ENCODE measurements at places on chromosomes 6 and 20.

GRCh38 chr20:31821427-31821826 is 2.3 kb downstream of the MYLK2 start:
- DNase-seq = peak; percentile 21

- DNase-seq = no peak
These were observed 58.7 kb downstream of the UTRN start for GRCh38 chr6:144343701-144344428.

DNA sequence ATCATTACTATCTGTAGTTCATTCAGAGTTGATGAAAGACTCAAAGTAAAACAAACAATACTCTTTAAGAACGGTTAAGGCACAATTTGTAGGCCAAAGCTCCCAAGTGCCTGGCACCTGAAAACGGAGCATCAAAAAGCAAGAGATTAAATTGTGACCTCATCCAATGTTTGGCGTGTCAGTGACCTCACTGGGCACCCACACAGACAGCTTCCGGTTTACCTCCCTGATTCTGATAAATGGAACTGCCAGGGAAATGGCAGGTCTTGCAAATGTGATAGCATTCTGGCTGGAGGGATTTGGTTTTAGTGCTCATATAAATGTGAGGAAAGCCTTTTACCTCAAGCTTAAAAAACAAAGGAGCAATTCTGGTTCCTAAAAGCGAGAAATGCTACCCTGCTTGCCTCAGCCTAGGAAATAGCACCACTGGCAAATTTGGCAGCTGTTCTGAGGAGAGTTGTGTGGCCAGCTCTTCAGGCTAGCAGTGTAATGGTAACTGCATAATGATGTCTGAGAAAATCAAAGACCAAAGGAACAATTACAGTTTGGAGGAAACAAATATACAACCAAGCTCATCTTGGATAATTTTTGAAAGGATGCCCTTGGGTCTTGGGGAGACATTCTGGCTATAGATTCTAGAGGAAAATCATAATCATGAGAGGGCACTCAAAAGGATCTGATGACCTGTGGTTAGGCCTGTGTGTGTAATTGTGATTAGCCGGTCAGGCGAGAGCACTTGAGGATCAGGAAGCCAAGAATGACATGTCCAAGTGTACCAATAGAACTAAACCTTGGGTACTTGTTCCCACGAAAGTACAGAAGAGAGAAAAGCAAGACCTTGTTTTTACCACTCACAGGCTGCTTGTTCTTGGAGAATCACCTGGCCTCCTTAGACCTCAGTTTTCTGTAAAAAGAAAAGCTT is 174.3 kb downstream of the TFAP2B start:
- no peak for DNase-seq

GRCh38 chr6:33904050-33904746 is 100.4 kb upstream of the MLN start:
- no peak for DNase-seq

- no peak for DNase-seq
These were observed 39.4 kb downstream of the TRAF3IP2 start for GRCh38 chr6:111566222-111566734.

DNA sequence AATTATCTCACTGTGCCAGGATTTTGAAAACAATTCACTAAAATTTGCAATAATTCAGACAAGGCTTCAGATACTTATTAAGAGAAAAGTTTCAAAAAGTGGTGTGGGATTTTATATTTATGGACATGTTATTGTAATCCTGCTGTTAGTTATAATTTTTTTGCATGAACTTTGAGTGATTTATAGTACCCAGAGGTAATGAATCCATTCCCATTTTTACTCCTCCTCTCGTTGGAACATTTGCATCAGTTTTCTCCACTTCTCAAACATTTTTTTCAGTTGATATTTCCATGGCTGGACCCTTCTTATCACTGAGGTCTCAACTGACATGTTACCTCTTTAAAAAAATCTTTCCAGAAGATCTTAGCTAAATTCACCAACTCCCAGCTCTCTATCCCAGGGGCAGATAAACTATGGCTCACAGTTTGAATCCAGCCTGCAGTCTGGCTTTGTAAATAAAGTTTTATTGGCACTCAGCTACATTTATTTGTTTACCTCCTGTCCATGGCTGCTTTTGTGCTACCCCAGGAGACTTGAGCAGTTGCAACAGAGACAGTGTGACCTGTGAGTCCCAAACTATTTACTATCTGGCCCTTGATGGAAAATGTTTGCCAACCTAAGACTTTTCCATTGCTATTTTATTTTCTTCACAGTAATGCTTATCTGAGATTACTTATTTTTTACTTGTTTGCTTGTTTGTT is 83.4 kb downstream of the TSHZ2 start:
- DNase-seq = no peak

DNA sequence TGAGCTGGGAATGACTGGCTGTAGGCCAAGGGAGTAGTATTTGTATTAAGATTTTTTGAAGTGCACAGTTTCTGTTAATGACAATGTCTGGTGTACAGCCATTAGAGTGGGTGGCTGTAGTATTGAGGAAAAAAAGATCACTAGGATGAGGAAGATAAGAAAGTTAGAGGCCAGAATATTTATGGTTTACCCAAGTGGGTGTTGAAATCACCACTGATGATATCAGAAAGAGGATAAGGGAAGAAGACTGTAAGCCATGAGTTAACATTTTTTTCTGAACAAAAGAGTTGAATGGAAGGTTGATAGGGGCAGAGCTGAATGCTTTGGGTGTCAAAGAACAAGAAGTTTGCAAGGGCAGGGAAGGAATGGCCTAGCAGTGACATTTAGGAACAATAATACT is 104.7 kb downstream of the PRDM13 start:
- no peak for DNase-seq

DNA sequence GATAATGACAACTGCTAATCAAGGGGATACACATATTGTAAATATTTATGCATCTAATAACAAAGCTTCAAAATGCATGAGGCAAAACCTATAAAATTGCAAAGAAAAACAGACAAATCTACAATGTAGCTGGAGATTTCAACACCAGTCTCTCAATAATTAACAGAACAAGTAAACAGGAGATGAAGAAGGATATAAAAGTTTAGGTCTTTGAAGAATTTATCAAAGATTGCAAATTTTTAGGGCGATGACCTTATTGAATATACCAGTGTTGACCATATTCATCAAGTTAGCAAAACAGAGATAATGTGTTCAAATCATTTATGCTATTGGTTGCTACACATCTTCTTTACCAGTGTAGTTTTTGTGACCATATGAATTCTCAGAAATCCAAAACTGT is 237.8 kb upstream of the SGK1 start:
- no peak for DNase-seq

DNA sequence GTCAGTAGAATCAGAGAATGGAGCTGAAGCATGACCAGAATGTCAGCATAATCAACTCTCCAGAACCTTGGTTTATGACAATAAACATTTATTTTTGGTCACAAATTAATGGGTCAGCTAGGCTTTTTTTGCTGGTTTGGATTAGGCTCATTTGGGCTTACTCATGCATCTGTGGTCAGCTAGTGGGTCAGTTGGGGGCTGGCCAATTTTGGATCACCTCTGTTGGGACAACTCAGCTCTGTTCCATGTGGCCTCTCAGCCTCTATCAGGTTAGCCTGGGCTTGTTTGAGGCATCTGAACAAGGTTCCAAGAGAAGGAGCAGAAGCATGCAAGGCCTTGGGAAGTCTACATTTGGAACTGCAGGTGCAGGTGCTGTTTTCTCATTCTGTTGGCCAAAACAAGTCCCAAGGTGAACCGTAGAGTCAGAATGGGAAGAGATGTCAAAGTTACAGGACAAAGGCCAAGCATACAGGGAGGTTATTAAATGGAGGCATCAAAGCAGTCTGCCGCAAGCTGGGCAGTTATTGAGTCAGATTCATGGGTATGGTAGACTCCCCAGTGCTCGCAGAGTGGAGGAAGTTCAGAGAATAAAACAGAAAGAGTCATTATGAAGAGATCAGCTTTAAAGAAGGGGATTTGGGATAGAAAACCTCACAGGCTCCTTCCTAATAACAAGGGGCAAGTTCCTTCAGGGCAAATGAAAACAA is 173.0 kb downstream of the PLCB4 start:
- DNase-seq = no peak

DNA sequence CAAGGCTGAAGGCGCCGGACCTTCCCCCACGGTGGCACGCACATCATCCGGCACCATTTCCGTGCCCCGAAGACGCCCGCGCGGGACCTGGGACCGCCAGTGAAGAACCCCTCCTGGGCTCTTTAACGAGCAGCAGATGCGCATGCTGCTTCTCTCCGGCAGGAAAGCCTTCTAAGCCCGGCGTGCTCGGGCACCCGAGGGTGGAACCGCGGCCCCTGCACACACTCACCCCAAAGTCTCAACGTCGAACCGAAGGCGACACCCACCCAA is 240 bp downstream of the FOXQ1 start:
- no peak for DNase-seq

GRCh38 chr6:4371207-4371921 is 236.0 kb upstream of the ECI2 start:
- no peak for DNase-seq

- DNase-seq = no peak
These were observed 232.8 kb downstream of the RNGTT start for GRCh38 chr6:88730611-88731011.

DNA sequence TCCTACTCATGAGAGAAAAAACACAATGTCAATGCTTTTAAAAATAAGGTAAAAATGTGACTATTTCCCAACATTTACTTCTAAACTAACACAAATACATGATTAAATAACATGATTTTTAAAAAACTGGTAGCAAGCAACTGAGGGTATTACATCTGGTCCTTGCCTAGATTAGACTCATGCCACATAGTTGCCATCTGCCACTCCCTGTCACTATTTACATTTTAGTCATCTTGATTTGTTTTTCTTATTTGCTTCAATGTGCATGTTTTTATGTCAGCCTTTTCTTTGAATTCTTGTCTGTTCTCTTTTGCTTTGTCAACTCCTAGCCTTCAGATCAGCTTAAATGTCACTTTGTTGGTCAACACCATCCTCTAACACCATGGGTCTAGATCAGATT is 207.0 kb upstream of the SIM1 start:
- no peak for DNase-seq

- DNase-seq = no peak
These were observed 20.6 kb downstream of the ENPP3 start for GRCh38 chr6:131657630-131658111.

GRCh38 chr6:137006056-137006455 is 38.7 kb downstream of the IL20RA start:
- no peak for DNase-seq

GRCh38 chr6:6998194-6998569 is 109.6 kb upstream of the RREB1 start:
- DNase-seq = no peak

- peak; percentile 41 for DNase-seq
These were observed 72.6 kb upstream of the THBS2 start for GRCh38 chr6:169326067-169326799.

- peak; percentile 75 for DNase-seq
These were observed 3.3 kb downstream of the SIM1 start for GRCh38 chr6:100461278-100461916.

DNA sequence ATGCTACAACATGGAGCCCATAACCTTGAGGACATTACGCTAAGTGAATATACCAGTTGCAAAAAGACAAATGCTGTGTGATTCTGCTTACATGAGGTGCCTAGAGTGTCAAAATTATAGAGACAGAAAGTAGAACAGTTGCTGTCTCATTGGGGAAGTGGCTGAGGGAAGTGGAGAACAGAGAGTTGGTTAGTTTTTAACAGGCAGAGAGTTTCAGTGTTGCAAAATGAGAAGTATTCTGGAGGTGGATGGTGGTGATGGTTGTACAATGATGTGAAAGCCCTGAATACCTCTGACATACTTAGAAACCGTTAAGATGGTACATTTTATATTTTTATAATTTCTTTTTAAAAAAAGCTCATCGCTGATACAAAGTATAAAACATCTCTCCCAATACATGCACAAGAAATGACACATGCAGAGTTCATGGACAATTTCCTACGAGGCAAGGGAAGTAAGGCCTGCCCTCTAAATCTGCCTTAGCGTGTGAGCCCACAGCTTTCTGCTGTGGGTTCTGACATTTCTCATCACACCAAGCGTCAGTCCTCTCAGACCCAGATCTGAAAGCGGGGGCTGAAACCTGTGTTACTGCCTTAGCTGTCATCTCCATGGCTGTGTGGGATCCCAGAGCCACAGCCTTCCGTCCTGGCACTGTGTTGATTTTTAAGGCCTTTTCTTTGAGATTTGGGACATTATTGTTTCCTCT is 126.0 kb downstream of the RNASET2 start:
- no peak for DNase-seq

- DNase-seq = no peak
These were observed 36.0 kb upstream of the PLN start for GRCh38 chr6:118511930-118512715.

DNA sequence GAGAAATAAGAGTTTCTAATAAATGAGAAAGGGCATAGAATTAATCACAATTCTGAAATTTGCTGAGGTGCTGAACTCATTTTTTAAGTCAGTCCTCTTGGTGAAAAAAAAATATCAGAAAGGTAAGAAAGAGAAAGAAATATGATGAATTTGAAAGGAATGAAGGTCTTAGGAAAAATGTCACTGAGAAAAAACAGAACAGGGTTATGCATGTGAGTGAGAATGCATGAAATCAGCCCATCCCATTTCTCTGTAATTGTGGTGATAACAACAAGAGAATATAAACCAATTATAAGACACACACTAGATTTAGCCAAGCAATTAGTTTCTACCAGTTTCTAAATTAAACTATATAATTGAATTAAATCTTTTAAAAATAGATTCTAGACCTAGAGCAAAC is 138.9 kb downstream of the TBX18 start:
- no peak for DNase-seq

DNA sequence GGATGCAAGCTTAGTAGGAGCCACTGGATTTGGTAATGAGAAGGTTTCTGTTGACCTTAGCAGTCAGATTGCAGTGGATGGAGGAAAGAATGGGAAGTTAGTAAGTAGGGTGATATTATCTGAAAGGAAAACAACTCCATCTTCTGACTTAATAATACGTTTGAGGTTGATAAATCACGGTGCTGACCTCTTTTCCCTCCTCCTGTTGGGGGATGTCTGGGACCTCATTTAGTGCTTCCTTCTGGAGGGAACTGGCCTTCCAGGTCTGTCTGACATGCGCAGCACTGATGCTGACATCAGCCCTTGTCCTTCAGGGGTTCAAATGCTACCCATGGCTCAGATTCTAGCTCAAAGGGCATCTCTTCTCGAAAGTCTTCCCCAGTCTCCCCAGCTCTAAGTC is 48.2 kb upstream of the AKAP12 start:
- DNase-seq = no peak

GRCh38 chr20:39398656-39399055 is 436.5 kb downstream of the DHX35 start:
- DNase-seq = no peak
